ENCODE measurements at places on chromosomes 7 and 10.

DNA sequence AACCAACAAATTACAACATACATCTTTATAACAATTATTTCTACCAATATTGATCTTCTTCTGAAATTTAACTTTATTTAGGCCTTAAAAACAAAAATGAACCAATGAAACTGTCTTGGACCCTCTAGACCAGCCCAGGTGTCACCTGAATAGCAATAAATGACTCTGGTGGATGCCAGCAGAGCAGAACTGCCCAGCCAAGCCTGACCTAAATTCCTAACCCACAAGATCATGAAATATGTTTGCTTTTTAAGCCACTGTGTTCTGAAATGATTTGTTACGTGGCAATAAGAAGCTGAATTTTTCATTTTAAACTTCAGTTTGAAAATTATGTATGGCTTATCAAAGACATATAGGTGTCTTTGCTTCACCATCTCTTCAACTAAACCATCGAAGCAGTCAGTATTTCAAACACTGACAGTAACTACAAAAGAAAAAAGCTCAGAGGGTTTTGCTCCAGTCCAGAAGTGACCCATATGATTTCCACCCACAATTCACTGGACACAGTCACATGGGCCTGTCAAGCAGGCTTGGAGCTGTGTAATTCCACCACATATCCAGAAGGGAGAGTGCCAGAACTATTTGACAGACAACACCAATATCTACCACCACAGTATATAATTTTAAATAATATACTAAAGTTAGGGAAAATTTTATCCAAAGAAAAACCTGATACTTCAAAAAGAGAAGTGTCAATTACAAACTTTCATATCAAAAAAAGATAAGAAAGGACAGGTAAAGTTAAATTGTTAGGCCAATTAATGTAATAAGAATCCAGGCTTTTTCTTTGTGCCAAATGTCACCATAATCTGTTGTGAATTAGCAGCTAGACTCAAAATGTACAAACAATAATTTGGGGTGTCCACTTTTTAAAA lies 94.5 kb downstream of the KMT2C start:
- no peak for DNase-seq

GRCh38 chr7:130396109-130396508 lies 15.8 kb downstream of the CPA1 start:
- DNase-seq = no peak

GRCh38 chr10:114943000-114943399 lies 5.0 kb downstream of the TRUB1 start:
- no peak for DNase-seq

- DNase-seq = no peak
These were observed 1259.7 kb downstream of the XPNPEP1 start for GRCh38 chr10:108663587-108663986.

DNA sequence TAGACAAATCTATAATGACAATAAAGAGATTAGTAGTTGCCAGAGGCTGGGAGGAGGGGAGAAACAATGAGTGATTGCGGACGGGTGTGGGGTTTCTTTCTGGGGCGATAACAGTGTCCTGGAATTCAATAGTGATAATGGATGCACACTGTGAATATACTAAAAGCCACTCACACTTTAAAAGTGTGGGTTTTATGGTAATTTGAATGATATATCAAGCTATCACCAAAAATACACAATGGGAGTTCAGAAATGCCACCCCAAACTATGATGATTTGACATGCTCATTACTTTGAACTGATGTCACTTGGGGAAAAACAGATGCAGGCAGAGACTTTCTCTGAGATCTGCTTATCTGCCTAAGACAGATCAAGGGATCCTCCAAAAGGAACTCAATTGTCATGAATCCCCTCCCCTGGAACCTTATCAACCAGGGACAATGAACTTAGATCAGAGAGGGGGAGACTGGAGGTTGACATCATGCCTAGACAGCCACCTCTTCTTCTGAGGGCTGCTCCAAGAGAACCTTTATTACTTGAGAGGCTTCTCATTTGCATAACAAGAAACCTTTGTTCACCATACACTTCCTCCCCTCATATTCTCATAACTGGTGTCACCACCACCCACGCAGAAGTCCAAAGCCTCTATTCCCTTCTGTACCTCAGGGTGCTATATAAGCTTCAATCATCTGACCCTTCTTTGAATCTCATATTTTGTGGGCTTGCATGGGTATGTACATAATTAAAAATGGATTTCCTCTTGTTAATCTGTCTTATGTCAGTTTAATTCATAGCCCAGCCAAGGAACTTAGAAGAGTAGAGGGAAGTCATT lies 14.8 kb upstream of the ZC3HAV1 start:
- no peak for DNase-seq

DNA sequence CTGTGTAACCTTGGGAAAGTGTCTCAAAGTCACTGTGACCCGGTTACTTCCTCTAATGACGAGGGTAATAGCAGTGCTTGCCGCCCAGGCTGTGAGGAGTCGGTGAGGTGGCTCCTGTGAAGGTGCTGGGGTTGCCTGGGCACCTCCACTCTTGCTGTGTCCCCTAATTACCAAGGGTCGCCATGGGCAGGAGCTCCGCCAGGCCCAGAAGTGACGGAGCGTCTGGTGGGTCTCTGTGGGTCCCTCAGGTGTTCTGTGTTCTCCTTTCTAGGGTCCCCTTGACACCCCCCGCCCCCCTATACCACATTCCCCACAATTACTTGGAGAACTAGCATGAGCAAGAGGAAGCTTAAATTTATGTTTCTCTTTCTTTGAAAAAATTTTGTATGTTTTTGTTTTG lies 161.5 kb downstream of the WDR37 start:
- DNase-seq = no peak

GRCh38 chr7:117019786-117020590 lies 66.7 kb downstream of the ST7 start:
- DNase-seq = peak; percentile 28

DNA sequence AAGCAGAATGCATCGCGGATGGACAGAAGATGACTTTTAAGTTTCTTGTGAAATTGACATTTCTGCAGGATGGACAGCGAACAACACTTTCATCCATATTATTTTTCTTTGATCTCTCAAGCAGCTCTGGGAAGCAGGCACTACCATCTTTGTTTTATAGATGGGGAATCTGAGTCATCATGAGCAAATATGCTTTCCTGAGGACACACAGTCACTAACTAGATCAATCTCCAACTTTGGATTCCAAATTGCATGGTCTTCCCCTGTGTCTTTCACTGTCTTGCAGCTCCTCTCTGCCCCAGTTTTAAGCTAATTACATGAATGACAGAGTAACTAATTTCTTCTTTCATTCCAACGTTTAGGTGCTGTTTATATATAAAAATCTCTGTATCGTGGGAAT lies 201.5 kb downstream of the ADAM12 start:
- no peak for DNase-seq

- DNase-seq = no peak
These were observed 27.0 kb downstream of the ZNF786 start for GRCh38 chr7:149063476-149063875.

GRCh38 chr10:126062131-126063032 lies 166.0 kb downstream of the FANK1 start:
- DNase-seq = peak; percentile 97

DNA sequence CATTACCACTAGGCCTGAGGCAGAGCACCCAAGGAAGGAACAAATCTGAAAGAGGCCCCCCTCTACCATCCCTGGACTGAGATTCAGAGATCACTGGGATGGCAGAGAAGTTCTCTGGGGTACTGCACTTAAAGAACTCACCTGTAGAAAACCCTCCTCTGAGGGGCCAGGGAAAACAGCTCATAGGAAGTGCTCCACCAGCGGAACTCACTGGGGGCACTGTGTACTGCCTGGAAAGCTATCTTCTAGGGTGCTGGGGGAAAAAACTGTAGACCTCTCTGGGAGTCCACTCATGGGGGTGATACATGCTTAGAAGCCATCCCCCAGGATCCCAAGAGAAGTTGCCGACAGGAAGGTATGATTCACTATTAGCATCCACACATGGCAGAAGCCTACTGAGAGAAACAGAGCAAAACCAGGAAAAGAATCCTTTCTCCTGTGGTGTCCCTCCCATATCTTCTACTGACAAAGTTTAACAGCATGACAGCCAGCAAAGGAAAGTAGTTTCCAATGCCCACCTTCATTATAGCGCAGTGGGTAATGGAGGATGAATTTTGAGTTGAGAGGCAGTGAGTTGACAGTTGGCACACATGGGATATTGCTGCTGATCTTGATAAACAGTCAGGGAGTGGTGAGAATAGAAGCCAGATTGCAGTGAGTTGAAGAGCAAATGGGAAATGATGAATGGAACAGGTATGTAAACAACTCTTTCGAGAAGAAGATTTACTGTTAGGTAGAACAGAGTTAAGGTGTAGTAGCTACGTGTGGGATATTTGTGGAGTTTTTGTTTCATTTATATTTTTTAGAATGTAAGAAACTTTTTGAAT lies 20.9 kb downstream of the ANKIB1 start:
- DNase-seq = no peak

GRCh38 chr7:29350351-29350750 lies 155.8 kb downstream of the CHN2 start:
- no peak for DNase-seq

DNA sequence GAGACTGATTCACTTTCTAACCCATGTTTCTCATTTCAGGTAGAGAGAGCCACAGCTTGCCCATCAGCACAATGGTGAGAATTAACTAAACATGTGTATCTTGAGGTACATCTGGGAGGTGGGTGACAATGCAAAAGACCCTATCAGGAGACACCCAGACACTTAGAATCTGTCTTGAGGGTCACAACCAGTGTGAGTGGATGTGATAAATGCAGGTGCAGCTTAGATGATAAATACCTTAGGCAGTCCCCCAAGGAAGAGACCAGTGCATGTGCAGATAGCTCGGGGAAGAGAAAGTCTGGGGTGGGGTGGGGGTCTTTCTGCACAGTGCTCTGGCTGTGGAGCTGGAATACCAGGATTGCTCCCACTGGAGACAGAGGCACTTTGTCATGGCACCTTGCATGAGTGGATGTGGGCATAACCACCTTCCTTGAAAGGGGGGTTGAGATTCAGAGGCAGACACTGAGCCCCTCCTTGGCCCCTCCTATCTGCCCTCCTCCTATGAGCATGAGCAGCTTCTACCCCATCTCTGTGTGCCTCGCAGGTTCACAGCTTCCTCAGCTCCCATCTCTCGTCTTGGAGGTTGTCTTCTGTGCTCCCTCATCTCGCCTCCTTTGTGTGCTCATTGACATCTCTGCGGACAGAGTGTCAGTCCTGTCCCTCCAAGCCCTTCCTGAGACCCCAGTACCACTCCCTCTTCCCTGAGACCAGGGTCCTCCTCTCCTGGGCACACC lies 349.8 kb downstream of the TCERG1L start:
- DNase-seq = no peak

- no peak for DNase-seq
These were observed 45.7 kb downstream of the IKZF1 start for GRCh38 chr7:50349963-50350944.

- no peak for DNase-seq
These were observed 323.6 kb downstream of the BBS9 start for GRCh38 chr7:33452805-33453502.

DNA sequence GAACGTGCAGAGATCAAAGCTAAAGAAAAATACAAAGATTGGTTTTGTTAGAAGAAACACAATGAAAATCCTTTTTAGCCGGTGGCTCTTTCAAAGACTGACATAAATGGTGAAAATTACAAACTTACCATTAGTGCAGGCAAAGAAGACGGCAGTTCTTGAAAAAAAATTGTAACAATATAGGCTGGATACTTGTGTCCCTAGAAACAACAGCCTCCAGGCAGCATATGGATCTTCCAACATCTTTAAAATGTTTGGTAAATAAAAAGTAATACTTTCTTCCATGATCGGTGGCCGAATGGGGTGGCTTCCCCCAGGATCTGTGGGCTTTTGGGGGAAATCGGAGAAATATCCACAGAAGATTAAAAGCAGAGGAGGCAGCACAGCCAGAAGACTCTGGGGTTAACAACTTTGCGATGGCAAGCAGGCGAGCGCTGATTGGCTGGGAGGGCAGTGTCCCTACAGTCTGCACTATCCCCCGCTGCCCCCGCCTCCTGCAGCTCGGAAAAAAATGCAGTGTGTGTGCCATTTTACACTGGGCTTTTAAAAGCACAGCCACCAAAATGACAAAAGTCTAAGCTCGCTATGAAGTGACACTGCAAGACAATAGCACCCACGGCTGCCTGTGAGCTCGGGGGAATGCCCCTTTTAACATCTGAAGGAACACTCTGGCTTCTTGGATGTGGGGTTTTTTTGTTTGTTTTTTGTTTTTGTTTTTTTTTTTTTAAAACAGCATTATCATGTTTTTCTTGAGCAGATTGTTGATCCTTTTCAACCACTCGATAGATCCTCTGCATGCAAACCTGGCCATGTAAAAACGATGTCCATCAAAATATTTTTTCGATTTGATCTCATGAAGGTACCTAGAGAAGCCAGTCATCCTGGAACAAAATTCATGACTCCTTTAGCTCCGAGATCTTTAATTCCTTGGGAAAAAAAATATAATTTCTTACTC lies 31.7 kb upstream of the EPC1 start:
- peak; percentile 48 for DNase-seq

DNA sequence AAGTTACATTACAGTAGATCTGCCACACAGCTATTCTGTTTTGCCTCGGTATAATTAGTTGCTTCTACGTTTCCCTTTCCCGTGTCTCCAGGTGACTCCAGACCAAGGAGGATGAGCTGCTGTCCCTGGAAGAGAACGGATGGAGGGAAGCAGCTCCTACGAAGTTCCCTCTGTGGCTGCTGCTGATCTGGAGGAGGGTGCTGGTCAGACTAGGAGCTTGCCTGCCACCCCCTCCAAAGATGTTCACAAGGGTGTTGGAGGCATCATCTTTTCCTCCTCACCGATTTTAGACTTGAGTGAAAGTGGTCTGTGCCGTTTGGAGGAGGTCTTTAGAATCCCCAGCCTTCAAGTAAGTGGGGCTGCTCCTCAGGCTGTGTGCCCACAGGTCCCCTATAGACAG lies 1.4 kb downstream of the LRRC27 start:
- no peak for DNase-seq

- no peak for DNase-seq
These were observed 223.8 kb downstream of the PLXDC2 start for GRCh38 chr10:20040012-20040411.

DNA sequence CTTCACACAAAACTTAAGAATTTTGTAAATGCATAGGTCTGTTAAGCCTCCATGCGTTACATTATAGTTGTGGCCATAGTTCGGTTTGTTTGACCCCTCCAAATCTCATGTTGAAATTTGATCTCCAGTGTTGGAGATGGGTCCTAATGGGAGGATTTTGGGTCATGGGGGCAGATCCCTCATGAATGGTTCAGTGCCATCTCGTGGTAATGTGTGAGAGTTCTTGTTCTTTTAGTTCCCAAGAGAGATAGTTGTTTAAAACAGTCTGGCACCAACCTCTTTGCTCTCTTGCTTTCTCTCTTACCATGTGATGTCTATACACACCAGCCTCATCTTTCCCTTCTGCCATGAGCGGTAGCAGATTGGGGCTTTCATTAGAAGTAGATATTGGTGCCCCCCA lies 264.3 kb downstream of the TCF7L2 start:
- no peak for DNase-seq

Measured in BJ (cell line).